ENCODE measurements at places on chromosomes 1 and 21. TPM values are rescaled to one million over a fixed set of nuclear protein-coding genes. Genes with fewer than 3 reads are reported as not detected.

FAM72C gene
- not detected for total RNA-seq

SLC22A15 gene
- total RNA-seq, result 8.3 TPM

CNKSR1 gene
- 0.80 TPM for total RNA-seq

DNA sequence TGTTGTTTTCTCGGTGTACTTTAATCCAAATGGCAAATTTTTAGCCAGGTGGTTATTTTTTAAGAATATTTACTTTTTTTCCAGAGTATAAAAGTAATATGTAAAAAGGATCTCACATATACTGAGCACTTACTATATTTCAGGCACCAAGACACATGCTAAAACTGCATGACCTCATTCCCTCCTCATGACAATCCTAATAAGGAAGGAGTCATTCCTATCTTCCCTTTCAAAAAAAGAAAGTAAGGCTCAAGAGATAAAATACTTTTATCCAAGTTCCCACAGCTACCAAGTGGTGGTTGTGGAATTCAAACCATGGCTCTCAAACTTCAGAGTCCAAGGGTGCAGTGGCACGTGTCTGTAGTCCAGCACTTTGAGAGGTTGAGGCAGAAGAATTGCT, 19.4 kb downstream of the ATP2B4 start:
- no peak for DNase-seq

DNA sequence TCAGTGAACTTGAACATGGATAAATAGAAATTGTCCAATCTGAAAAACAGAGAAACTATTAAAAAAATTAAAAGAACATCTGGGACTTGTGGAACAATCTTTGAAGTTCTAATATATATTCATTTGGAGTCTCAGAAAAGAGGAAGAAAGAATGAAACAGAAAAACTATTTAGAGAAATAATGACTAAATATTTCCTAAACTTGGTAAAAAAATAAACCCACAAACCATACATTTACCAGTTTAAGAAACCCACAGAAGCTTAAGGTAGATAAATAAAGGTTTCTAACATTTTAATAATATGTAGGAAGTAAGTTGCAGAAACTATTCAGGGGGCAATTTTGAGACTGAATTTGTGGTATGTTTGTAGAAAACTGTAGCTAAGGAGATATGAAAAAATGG, 437.8 kb downstream of the PTBP2 start:
- DNase-seq, result no peak

SLC44A5 gene
- total RNA-seq, result 0.20 TPM

DNA sequence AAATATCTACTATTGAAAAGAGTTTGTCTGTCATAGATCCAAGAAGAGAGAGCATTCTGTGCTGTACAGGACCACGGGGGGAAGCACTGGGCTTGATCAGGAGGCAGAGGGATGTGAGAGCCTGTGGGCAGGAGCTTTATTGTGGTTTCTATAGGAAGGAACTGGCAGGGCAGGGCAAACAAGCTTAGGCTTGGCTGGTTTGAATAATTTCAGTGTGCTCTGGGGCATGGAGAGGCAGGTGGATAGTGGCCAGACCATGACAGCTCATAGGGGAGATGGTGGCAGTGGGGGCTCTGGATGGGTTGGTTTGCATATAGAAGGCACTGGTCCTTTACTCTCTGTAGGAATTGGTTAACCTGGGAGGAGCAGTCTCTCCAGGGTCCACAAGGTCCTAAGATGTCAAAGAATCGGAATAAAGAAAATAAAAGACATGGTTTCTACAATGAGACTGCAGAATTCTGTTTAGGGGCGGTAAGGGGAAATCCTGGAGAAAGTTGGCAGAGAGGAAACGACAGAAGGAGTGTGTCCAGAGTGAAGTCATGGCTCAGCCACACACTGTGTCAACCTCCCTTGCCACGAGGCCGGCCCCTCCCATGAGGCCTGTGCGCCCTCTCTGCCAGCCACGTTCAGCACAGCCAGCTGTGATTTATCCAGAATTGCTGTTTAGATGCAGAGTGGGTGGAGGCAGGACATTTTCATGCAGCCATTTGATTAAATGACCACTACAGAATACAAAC, 81.7 kb upstream of the PGBD5 start:
- DNase-seq, result no peak

DNA sequence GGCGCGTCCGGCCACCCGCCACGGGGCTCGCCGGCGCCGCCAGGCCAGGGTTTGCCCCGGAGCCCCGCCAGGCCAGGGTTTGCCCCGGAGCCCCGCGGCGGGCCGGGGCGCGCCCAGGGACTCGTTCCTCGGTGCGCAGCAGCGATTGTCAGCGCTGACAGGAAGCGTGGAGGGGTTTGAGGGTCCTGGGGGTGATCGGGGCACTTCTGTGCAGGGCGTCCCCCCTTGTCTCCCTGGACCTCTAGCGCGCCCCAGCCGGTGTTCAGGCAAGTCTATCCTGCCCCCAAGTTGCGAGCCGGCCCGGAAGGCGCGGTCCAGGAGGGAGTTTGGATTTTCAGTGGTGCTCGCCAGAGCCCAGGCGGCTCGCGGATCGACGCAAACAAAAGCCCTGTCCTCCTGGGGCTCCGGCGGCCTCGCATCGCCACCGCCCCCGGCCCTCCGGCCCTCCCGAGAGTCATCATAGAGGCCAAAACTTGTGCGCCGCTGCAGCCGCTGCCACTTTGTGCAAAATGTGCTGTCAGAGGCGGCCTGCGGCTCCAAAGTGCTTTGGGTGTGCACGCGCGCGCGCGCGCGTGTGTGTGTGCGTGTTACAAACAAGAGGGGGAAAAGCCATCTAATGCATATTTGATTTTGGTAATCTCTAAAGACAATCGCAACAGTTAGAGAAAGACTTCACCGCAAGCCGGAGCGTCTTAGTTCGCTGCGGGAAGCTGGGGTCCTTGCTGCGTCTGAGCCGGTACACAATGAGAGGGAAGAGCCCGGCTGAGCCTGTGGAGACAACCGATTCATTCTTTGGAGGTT, 1.0 kb downstream of the ROR1 start:
- DNase-seq, result no peak

DNA sequence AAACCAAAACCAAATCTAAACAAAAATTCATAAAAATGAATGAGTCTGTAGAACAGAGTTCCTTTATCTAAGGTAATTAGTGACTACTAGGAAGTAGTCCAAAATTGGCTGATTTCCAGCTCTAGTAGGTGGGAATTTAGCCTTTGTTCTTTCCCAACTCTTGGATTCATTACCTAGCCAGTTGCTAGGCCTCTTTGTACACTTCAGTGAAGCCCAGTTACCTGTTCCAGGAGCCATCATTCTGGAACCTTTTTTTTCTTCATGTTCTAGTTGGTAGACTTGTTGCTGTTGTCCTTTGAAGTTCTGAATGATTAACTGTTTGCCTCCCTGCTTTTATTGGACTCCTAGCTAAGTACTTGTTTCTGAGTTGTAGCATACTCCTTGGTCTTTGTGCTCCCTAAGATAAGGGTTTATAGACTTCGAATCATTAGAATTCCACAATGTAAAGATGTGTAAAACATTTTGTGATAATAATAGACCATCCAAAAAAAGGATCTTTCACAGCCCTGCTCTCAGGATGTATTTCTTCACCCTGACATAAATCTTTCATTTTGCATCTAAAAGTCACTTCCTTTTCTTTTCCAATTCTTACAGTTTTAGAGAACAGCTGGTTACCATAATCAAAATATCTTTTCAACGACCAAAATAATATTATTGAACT, 9.8 kb downstream of the PLA2G4A start:
- DNase-seq, result no peak

- DNase-seq, result no peak
Observed at GRCh38 chr1:116131170-116131569, 20.0 kb downstream of the MAB21L3 start.

DNA sequence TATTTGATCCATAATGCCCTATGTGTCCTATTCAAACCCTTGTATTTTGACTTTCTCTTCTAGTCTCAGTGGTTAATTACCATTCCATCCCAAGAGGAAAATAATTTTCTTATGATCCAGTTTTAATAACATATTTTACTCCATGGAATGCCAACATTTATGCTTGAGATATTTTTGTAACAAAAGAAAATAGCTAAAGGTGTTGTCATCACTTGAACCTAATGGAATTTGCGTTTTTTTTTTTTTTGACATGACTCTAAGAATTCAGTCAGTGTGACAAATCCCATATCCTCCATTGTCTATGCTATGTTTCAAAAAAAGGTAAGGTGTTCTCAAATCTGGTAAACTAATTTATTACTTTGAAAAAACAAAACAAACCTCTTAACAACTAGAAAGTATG, 324.1 kb upstream of the ADAMTS5 start:
- DNase-seq, result no peak

DNA sequence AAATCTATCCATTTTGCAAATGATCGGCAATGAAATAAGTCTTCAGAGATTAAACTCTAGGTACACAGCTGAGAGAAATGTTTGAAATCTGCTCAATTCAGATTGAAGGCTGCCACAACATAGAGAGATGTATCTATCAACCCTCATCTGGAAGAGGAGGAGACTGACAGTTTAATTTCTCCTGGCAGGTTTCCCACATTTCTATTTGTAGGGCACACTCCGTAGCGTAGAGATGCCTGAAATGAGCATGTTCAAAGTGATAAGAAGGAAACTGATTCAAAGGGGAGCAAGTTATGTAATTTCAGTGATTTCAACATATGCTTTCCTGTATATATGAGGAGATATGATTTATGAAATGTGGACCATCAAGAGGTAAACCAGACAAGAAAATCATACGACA, 44.1 kb downstream of the NIBAN1 start:
- DNase-seq, result no peak

GRCh38 chr1:27713869-27714513, 11.8 kb upstream of the FAM76A start:
- no peak for DNase-seq

DNA sequence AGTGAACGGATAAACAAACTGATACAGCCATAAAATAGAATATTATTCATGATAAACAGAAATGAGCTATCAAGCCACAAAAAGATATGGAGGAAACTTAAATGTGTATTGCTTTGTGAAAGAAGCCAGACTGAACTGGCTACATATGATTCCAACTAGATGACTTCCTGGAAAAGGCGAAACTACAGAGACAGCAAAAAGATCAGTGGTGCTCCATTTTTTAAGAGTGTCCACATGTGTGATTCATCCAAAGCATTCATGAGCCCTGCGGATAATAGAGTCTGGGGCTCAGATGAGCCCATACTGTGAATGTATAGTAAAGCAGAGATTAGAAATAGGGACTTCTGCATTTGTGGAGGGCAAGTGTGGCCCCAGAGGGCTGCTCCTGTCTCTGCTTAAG, 7.8 kb upstream of the TMEM222 start:
- DNase-seq, result peak; percentile 22
